Stomach (tissue), 19 donors: ENCODE measurements at places on chromosomes 3 and 15. TPM values are rescaled to one million over a fixed set of nuclear protein-coding genes. Genes with fewer than 3 reads are reported as not detected.

COPB2 gene
- 105 TPM for total RNA-seq

DENND4A gene
- 27.2 TPM for total RNA-seq

C15orf62 gene
- not detected for total RNA-seq

CHST13 gene
- total RNA-seq, result 12.5 TPM

DNA sequence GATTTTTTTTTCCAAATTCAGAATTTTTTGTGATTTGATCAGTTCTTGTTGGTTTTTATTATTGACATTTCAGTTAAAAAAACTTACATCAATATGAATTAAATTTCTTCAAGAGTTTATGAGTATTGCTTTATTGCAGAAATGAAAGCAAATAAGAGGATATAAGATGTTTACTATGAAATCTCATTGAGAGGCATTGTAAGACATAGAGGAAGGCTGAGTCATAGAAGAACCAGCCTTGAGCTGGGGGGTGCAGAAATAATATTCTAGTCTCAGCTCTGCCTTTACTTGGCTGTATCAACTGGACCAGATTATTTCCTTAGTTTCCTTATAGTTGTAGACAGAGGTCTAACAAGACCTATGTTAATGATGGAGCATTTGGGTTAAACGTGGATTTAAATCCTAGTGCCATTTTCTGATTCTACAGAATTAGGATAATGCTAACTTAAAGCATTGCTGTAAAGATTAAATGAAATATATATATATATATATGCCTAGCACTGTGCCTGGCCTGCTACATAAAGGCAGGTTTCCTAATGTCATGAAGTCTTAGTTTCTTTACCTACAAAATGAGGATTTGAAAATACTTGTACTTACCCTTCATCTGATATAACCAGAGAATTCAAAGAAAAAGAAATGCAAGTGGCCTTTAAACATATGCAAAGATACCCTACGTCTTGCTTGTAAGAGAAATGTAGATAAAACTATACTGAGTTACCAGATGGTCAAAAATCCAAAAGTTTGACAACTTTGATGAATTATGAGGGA, 7.3 kb downstream of the FAM98B start:
- no peak for DNase-seq
